ENCODE measurements at places on chromosomes 3 and 15.

GRCh38 chr3:10553591-10554235 is 48.3 kb upstream of the ATP2B2 start:
- DNase-seq = peak; percentile 35

DNA sequence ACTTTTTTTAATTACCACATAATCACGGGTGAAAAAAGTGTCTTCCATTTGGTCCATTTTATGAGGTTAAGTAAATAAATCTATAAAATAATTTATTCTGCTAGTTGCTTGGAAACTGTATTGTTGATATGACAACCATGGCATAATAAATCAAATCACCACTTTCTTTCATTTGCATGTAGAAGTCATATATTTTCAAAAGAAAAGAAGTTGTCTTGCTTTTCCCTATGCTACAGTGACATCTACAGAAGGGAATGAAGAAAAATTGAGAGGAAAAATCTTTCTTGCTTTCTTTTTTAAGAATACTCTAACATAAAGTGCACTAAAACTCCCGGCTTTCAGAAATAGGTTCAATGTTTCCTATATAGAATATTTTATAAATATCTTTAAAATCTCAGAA is 228.5 kb downstream of the ZBBX start:
- DNase-seq = no peak

- DNase-seq = no peak
Observed at GRCh38 chr15:37122703-37123102, 22.4 kb upstream of the MEIS2 start.

DNA sequence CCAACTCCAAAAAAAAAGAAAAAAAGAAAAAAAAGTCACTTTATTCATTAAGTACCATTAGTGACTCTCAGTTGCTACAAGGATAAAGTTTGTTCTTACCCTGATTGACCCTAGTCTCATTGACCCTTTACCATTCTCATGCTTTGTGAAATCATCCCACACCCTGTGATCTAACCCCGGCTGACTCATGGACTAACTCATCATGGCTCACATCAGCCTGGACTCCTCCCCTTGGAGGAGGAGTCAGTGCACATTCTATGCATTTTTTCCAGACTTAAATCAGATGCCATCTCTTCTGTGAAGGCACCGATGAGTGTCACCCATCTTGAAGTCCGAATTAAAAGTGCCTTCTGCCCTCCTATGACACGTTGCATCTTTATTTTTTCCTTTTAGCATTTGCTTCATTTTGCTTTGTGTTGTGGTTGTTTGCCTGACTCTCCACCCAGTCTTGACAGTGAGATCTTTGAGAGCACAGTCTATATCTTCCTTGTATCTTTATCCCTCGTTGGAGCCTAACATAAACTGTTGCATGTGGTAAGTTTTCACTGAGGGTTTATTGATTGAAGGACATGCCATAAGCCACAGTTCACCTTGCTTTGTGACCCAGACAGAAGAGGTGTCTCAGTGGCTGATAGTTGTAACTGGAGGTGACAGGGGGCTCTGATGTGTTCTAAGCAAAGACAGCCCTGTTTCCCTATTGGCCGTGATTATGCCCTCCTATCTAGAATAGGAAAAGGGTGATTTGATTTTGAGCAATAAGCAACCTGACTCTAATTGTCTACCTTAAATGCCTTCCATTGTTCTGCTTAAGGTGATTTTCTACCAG is 72.1 kb downstream of the IL1RAP start:
- no peak for DNase-seq

DNA sequence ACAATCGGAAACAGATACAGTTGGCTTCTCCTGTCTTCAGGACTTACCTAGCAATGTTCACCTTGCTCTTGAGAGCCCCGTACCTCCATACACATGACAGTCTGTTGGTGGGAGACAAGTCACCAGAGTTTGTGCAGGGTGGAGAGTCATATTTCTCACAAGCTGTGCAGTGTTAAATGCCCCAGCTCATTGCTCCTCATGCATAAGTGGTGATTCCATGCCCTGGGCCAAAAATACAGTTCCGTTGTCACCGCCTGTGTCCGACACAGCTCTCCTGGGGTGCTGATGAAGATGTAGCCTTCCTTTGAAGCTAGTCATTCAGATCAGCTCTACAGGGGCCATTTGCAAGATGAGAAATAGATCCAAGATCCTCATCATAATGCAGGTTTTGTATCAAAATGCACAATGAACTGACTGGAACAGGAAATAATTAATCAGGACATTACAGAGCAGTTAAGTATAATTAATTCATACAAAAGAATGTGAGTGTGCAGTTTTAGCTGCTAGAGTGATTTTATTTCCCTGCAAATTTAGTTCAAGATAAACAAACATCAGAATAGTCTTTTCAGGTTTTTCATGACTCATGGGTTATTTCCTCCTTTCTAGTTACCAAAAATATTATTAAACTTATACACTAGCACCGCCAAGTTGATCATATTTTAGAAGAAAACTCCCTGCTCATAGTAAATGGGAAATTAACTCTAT is 66.5 kb downstream of the CD47 start:
- no peak for DNase-seq

GRCh38 chr3:136994772-136995516 is 37.2 kb downstream of the IL20RB start:
- DNase-seq = no peak
